Left ventricle myocardium inferior (tissue), 1 donor: ENCODE measurements at places on chromosomes 11 and 22.
A peak's percentile ranks its signal among the peaks of the same experiment; 100 is the strongest.

DNA sequence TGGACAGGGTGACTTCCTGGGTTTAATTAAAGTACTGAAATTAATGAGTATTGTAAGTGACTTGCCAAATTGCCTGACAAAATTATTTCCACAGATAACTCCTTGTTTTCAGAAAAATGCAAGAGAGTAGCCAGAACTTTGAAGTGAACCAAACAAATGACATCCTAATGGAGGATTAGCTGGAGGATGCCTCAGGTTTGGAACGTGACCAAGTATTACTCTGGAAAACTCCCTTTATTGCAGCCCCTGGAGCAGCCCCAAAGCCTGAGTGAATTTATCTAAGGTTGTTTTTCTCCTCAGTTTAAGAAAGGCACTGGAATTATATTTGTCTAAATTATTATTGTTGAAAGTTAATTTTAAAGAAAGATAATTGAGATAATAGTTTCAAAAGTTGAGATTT lies 343.6 kb upstream of the MTNR1B start:
- DNase-seq = no peak

DNA sequence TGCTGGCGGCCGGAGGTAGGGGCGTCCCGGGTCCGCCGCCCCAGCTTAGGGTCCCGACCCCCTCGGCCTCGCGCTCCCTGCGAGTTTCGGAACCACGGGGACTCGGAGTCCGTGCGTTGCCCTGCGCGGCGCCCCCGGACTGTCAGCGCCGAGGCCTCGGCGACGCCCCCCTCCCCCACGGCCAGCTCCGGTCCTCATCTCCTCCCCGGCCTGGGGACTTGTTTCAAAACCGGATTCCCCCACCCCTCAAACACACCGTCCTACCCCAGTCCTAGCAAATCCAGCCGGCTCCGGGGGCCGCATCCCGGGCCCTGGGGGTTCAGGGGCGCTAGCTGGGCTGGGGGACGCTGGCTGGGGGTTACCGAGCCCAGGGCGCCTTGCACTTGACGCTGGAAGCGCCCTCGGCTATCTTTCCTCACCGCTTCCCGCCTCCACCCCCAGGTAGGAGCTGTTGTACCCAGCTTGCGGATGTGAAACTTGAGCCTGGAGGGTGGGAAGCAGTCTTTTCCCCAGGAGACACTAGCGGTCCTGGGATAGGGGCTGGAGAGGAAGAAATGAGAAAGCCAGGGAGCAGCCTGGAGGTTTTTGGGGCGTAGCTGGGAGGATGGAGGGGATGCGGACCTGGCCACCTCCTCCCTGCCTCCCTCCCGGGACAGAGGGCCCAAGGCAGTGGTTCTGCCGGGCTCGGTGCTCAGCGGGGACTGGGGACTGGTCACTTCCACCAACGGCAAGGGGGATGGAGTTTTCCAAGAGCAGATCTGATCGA lies 550 bp downstream of the FBLN1 start:
- DNase-seq = no peak

DNA sequence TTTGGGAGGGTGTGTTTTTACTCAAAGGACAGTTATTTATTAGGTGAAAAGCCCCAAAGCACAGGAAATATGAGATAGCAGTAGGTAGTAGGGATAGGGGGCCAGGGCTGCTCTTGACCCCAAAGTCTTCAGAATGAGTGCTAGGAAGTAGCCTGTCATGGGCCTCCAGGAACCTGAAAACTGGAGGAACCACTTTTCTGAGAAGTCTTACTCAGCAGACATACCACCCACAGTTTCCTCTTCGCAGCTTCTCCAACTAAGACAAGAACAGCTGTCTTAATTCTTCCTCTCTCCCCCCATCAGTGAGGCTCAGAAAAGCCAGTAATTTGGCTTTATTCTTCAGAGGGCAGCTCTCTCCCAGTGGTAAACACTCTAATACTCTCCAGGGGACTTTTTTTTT lies 84.0 kb upstream of the CTSC start:
- no peak for DNase-seq

GRCh38 chr11:60970369-60970774 lies 1.1 kb upstream of the CD6 start:
- peak; percentile 51 for DNase-seq

GRCh38 chr11:93133488-93134109 lies 64.2 kb downstream of the SLC36A4 start:
- no peak for DNase-seq

DNA sequence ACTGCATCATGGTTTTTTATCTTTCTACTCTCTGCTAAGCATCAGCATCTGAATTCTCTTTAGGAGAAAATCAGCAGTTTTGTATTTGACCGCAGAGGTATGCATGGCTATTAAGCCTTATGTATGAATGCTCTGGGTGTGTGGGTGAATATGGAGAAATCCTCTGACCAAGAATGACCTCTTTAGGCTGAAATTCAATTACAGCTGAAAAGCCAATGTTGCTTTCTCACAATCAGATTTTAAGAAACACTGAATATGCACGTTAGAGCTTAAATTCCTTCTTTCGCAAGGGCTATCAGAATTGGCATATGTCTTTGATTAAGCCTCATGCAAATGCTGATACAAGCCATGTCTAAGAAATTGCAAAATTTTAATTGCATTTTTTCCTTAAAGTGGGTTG lies 43.2 kb downstream of the ARHGAP42 start:
- no peak for DNase-seq

GRCh38 chr11:7278314-7278917 lies 26.7 kb downstream of the SYT9 start:
- no peak for DNase-seq

- no peak for DNase-seq
Measured at GRCh38 chr11:130322126-130322525, 7.4 kb upstream of the ZBTB44 start.

- DNase-seq = no peak
Measured at GRCh38 chr22:45804986-45805325, 133.3 kb downstream of the ATXN10 start.

GRCh38 chr22:27152033-27152432 lies 494.6 kb downstream of the MIAT start:
- DNase-seq = no peak

DNA sequence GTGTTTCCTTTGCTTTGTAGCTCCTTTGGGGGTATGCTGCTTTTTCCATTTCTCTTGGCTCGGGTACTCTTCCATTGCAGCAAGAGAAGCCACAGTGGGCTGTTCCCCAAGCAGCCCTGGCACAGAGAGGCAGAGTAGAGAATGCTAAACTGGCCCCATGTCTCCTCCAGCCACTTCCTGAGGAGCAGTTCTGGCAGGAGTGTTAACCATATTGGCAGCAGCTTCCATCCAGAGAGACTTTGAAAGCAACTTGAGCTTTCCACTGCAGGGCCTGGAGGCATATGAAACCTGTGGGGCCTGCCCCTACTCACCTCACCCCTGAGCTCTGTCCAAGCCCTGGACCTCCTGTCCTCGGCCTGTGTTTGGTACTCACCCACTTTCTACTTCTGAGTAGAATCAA lies 61.8 kb downstream of the ALX4 start:
- no peak for DNase-seq

DNA sequence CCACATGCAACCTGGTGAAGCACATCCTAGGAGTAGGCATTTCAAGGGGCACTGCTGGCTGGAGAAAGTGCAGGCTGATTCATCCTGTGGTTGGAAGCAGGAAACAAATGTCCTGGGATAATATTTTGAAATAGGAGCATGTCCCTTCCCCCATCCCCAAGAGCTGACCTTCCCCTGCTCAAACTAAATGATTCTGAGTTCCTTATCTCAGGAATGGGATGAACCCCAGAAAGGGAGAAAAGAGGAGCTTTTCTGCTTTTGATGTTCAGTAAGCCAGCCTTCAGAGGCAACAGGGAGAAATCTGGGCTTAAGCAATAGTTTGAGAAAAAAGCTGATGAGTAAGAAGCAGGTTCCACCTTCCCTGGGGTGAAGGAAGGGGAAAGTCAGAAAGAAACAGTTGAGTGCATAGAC lies 19.5 kb upstream of the SPON1 start:
- DNase-seq = no peak

DNA sequence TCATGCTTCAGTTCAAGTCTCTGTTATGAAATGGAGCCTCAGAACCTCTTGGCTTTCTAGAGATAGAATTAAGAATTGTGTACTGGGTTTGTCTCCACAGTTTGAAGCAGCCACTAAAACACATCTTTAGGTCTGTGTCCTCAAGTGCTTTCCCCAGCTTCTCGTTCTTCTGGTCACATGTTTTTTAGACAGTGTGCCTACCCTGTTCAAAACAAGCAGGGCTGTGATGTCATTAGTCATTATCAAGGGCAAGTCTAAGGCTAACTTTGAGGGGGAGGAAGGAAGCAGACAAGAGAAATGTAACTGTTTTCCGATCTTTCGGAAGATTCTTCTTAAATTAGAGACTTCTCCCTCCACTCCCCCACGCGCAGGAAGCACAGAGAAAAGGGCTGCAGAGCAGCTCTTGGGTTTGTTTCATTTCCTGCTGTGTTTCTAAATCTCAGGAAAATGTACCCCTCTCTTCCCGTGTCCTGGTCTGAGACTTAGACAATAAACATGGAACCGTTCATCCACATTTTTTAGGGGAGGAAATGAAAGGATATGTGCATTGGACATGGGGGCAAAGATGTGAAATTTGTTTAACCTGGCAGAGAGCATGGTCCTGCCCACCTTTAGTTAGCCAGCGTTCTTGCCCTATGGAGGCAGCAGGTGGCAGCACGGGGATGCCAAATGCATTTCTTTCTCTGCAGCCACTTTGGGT lies 3.1 kb downstream of the AKIP1 start:
- no peak for DNase-seq

DNA sequence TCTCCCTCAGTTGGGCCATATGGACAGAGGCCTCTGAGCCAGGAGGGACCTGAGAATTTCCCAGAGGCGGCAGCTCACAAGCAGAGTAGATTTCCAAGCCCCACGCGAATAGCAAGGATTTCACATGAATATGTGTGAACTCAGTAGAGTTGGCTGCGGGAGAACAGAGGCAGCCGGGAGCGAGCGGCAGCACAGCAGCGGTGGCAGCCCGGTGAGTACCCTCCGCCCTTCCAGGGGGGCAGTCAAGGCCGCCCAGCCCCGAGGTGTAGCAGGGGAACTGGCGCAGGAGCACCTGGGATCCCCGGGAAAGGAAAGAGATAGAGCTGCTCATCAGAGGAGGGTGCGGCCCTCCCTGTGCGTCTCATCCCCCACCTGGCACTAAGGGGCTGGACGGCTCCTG lies 8.4 kb upstream of the MS4A15 start:
- no peak for DNase-seq

GRCh38 chr11:35387111-35387982 lies 32.0 kb downstream of the SLC1A2 start:
- no peak for DNase-seq

DNA sequence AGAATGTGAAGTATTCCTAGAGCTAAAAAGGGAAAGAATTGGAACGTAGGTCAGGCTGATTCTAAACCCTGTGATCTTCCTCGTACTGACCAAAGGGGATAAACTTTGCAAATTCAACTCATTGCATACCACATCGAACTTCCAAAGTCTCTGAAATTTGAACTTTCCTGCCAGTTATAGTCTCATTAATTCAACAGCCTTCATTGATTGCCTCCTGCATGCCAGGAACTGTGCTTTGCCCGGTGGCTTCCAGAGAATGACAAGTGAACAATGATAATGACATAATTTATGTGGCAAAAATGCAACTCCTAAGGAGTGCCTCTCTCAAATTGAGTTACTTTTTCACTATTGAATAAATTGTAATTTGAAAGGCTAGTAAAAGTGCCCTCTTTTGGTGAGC lies 107.7 kb upstream of the LDLRAD3 start:
- no peak for DNase-seq

DNA sequence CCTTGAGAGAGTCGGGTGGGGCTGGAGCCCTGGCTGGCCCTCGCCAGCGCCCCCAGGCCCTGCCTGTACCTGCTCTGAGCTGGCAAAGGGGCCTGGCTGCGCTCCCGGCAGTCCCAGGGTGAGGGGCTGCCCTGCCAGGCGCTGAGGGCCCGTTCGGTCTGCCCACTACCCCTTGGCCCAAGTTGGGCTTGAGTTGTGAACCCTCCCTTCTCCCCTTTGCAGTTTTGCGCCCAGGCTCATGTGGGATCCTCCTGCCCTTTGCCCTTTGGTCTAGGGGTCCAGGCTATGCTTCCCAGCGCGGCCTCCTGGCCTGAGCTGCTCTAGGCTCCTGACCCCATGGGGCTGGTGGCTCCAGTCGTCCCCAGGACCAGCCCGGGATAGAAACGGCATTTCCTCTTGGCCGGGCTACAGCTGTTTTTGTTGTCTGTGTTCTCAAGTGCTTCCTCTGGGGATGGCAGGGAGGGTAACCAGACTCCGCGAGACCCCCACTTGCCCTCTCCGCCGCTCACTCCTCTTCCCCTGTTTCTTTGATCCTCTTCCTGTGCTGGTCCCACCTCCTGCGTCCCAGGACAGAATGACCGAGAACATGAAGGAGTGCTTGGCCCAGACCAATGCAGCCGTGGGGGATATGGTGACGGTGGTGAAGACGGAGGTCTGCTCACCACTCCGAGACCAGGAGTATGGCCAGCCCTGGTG lies 34.9 kb downstream of the PRDM11 start:
- DNase-seq = no peak

DNA sequence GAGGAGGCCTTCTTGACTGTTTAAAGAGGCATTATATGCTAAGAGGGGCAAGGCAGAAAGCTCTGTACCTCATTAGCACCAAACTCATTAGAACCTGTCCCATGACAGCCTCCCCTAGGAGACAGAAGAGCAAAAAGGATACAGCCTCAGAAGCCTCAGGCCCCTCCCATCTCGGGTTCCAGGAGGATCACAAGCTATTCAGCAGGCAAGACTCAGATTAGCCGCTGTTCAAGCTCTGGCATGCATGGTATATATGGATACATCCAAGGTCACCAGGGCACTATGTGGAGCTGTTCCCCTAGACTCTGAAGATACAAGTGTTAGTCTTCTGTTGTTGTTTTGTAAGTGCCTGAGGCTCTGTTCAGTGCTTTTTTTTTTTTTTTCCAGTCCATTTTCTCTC lies 32.1 kb downstream of the ATXN10 start:
- no peak for DNase-seq
